ENCODE measurements at places on chromosomes 7 and 10. TPM values are rescaled to one million over a fixed set of nuclear protein-coding genes. Genes with fewer than 3 reads are reported as not detected.

- H3K4me1 ChIP-seq, result no peaks in the 10 kb centered on the region
- no peak overlapping the region for H3K27ac ChIP-seq
- H3K4me3 ChIP-seq, result no peak overlapping the region
- no peak for DNase-seq
Measured at GRCh38 chr7:109950256-109950655, 1140.7 kb upstream of the LRRN3 start.

Gene CPA5
- not detected for total RNA-seq

Gene ECHDC3
- 0.47 TPM for total RNA-seq

GRCh38 chr7:85104432-85105205 is 82.2 kb downstream of the SEMA3D start:
- H3K27ac ChIP-seq, result no peak overlapping the region
- H3K27me3 ChIP-seq, result no peaks in the 10 kb centered on the region
- DNase-seq, result no peak
- no peak overlapping the region for H3K4me3 ChIP-seq
- no peaks in the 10 kb centered on the region for H3K36me3 ChIP-seq
- no peaks in the 10 kb centered on the region for H3K4me1 ChIP-seq

DNA sequence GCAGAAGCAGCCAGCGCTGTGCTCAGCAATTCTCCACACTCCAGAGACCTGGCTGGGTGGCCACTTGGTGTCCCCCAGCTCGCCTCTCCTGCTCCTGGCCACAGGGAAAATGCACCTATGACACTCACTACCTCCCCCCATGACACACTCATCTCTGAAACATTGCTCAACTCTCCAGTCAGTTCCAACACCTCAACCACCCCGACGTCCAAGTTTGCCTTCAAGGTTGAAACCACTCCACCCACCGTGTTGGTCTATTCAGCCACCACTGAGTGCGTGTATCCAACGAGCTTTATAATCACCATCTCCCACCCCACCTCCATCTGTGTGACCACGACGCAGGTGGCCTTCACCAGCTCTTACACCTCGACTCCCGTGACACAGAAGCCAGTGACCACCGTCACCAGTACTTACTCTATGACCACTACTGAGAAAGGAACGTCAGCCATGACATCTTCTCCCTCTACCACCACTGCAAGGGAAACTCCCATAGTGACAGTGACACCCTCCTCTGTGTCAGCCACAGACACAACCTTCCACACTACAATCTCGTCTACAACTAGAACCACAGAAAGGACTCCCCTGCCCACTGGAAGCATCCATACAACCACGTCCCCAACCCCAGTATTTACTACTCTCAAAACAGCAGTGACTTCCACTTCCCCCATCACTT is 2.7 kb downstream of the MUC3A start:
- H3K4me1 ChIP-seq, result no peaks in the 10 kb centered on the region
- H3K27ac ChIP-seq, result no peak overlapping the region
- H3K27me3 ChIP-seq, result peaks cover 7% of the 10 kb centered on the region

GRCh38 chr7:32163896-32164295 is 93.7 kb upstream of the PDE1C start:
- no peak overlapping the region for H3K4me3 ChIP-seq
- H3K27ac ChIP-seq, result no peak overlapping the region
- H3K36me3 ChIP-seq, result no peaks in the 10 kb centered on the region
- H3K27me3 ChIP-seq, result no peaks in the 10 kb centered on the region

DNA sequence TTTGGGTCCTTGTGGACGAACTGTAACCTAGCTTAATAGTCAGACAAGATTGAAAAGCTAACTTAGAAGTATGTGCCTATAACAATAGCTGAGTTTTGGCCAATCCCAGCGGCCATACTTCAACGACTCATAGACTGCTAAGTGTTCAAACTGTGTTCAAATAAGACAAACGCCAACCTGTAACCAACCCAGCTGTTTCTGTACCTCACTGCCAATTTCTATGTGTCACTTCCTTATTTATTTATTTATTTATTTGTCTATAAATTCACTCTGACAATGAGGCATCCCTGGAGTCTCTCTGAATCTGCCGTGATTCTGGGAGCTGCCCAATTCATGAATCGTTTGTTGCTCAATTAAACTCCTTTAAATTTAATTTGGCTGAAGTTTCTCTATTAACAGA is 21.7 kb downstream of the ST8SIA6 start:
- no peak for DNase-seq
- H3K36me3 ChIP-seq, result no peaks in the 10 kb centered on the region
- H3K4me1 ChIP-seq, result peaks cover 33% of the 10 kb centered on the region
- no peak overlapping the region for H3K4me3 ChIP-seq
- no peak overlapping the region for H3K27ac ChIP-seq

DNA sequence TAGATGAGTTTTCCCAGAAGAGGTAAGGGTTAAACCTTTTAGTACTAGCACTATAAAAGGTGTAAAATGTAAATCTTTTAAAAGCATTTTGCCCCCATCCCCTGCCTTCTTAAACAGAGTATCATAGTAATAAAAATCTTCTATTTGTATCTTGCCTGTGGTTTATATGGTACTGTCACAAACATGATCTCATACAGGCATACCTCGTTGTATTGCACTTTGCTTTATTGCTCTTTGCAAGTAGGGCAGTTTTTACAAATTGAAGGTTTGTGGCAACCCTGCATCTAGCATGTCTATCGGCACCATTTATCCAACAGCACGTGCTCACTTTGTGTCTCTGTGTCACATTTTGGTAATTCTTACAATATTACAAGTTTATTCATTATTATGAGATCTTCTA is 198.8 kb upstream of the YAE1 start:
- H3K36me3 ChIP-seq, result no peaks in the 10 kb centered on the region
- no peaks in the 10 kb centered on the region for H3K27me3 ChIP-seq
- no peak overlapping the region for H3K27ac ChIP-seq
- no peak for DNase-seq
- H3K4me3 ChIP-seq, result no peak overlapping the region

Gene HOXA6
- not detected for total RNA-seq

GRCh38 chr10:97689559-97690020 is 2.5 kb upstream of the AVPI1 start:
- H3K27me3 ChIP-seq, result no peaks in the 10 kb centered on the region
- H3K4me1 ChIP-seq, result peaks cover 29% of the 10 kb centered on the region
- no peaks in the 10 kb centered on the region for H3K36me3 ChIP-seq
- H3K4me3 ChIP-seq, result no peak overlapping the region

Gene GDF2
- total RNA-seq, result not detected

Gene OPN1SW
- not detected for total RNA-seq

DNA sequence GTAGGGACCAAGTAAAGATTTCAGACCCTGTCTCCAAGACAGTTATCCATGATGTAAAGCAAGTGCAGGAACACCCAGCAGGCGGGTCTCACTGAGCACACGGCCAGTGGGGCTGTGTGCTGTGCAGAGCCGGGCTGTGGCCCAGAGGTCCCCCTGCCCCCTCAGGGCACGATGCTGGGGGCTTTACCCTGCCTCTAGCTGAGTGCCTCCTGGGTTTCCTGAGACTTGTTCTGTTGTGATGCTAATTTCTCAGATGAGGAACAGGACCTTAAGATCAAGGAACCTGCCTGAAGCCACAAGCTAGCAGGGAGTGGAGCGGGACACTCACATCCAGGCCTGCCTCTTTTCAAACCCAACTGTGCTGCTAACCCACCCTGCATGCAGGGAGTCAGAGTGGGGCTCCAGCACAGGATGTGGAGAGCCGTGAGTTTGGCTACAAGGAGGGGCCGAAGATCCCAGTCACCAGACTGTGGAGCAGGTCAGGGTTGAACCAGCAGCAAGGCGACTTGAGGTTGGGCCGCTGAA is 76.1 kb upstream of the LYZL2 start:
- peak overlapping the region; percentile 70 for H3K27ac ChIP-seq
- peaks cover 53% of the 10 kb centered on the region for H3K4me1 ChIP-seq
- no peak overlapping the region for H3K4me3 ChIP-seq
- DNase-seq, result no peak
- H3K36me3 ChIP-seq, result no peaks in the 10 kb centered on the region

GRCh38 chr10:60575105-60575504 is 185.4 kb upstream of the ANK3 start:
- DNase-seq, result no peak
- H3K4me1 ChIP-seq, result peaks cover 17% of the 10 kb centered on the region
- H3K36me3 ChIP-seq, result no peaks in the 10 kb centered on the region

DNA sequence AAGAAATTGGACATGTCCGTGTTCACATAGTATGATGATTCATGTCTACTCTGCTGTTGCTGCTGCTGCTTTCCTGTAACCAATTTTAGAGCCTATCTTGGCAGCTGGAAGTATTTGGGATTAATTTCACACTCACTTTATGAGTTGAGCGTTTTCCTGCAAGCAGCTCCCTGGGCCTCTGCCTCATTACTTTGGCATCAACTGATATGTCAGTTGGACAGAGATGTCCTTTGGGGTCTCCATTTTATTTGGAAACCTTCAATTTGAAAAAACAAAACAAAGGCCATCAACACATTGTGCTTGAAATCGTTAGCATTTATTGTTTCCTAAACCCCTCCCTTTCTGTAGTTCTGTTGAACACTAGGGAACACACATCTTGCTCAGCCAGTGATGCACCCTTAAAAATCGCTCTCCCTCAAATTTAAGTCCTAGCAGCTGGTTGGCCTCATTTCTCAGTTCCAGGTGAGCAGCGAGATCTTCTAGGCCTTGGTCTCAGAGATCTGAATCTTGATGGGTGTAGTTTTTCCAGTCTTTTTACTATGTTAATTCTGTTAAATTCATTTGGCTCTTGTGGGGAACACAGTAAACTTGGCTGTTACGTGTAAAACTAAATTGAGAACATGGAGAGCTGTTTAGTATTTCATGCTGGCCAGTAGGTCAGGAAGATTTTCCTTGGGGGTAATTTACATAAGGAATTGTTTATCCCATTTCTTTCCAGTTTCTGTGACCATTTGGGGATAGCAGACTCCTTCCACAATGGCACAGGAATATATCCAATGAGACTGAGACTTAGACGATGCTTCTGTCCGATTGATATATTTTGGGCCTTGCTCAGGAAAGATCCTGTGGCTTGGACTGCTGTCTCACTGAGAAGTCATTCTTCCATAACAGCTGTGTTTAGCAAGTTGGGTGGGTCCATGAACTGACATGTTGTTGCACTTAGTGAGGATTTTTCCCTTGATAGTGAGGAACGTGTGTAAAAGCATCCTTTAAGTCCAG is 371.6 kb downstream of the BBS9 start:
- no peak overlapping the region for H3K4me3 ChIP-seq
- no peaks in the 10 kb centered on the region for H3K36me3 ChIP-seq
- no peak for DNase-seq

DNA sequence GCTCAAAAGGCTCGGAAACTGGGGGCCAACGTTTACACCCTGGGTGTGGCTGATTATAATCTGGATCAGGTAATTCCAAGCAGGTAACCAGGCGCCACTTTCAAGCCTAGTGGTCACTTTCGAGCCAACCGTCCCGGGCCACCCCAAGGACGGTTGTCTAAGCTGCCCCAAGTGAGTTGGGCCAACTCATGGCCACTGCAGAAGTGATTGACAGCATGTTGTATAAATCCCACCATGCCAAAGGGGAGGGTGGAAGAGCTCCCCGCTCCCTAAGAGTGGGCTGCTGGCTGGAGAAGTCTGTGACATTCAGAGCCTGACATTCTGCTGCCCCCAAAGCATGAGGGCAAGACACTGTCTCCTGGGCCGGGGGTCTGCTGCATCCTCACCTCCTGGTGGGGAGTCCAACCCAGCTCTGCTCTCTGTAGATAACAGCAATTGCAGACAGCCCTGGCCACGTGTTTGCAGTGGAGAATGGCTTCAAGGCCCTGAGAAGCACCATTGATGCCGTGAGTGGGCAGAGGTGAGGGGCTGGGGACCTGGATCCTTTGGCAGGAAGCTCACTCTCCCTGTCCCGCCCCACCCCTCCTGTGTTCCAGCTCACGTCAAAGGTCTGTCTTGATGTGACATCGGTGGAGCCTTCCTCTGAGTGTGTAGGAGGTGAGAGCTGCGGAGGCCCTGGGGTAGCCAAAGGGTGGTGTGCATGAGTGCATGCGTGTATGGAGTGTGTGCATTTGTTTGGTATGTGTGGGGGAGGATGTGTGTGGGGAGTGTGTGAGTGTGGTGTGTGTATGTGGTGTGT is 10.8 kb downstream of the ANTXRL start:
- no peaks in the 10 kb centered on the region for H3K36me3 ChIP-seq
- H3K27ac ChIP-seq, result no peak overlapping the region
- no peaks in the 10 kb centered on the region for H3K27me3 ChIP-seq
- peaks cover 18% of the 10 kb centered on the region for H3K4me1 ChIP-seq

- H3K27me3 ChIP-seq, result peaks cover 22% of the 10 kb centered on the region
- H3K4me3 ChIP-seq, result peak within 1 kb of the TSS; percentile 43
- H3K4me1 ChIP-seq, result peaks cover 6% of the 10 kb centered on the region
- no peaks in the 10 kb centered on the region for H3K36me3 ChIP-seq
- DNase-seq, result peak; percentile 29
- no peak within 1 kb of the TSS for H3K27ac ChIP-seq
Measured at GRCh38 chr7:138981332-138982203, at the start of gene KIAA1549. Gene KIAA1549, minus strand, starts transcription at chr7:138981389. Its CDS starts 120 bp downstream, at chr7:138981269.

- H3K27ac ChIP-seq, result peak overlapping the region; percentile 38
- H3K36me3 ChIP-seq, result peaks cover 7% of the 10 kb centered on the region
- no peak for DNase-seq
- no peaks in the 10 kb centered on the region for H3K27me3 ChIP-seq
Measured at GRCh38 chr7:139626817-139627216, 103.3 kb downstream of the CLEC2L start.

DNA sequence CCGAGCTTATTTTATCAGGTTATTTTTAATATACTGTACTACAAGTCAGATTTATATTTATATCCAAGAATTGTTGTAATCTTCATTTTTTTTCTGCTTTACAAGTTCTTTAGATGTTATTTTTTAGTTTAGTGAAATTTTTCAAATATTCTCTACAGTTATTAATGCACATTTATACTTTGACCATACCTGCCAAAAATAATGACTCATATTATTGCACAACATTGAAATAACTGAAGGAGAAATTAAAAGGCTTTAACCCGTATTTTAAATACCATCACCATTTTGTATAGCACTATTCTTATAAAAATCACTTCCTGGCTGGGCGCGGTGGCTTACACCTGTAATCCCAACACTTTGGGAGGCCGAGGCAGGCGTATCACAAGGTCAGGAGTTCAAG is 278.5 kb downstream of the BICC1 start:
- H3K4me1 ChIP-seq, result no peaks in the 10 kb centered on the region
- H3K27ac ChIP-seq, result no peak overlapping the region
- no peaks in the 10 kb centered on the region for H3K36me3 ChIP-seq
- DNase-seq, result no peak

Gene TMEM236
- total RNA-seq, result 0.17 TPM

DNA sequence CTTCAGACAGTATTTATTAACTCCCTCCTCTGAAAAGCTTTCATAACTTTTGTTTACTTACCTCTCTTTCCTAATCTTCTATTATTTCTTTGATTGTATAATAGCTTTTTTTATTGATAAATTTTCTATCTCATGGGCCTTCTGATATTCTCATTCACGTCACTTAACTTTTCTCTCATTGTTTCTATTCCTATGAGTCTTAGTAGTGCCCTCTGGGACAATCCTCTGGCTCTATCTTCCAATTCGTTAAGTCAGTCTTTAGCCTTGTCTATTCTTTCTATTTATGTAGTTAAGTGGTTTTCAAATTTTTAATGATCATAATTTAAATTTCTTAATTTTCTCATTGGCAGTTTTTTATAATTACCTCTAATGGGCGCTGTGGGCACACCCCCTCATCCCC is 6.4 kb upstream of the ELMO1 start:
- H3K36me3 ChIP-seq, result no peaks in the 10 kb centered on the region
- no peak for DNase-seq
- no peaks in the 10 kb centered on the region for H3K27me3 ChIP-seq

Gene NUTM2B
- total RNA-seq, result 1.8 TPM

Gene GIMAP5
- total RNA-seq, result 297 TPM

Gene MBLAC1
- 6.8 TPM for total RNA-seq

Gene OR2A7
- 4.0 TPM for total RNA-seq

Gene AKR1B15
- not detected for total RNA-seq

Gene ADAMTS14
- total RNA-seq, result not detected

Measured in CD4-positive, alpha-beta memory T cell (primary cell).